ENCODE measurements at places on chromosomes 12 and 14.

GRCh38 chr14:106308839-106309389 lies 782.5 kb downstream of the TMEM121 start:
- DNase-seq, result peak; percentile 39

- DNase-seq, result no peak
Measured at GRCh38 chr12:76455582-76456345, 103.8 kb downstream of the OSBPL8 start.

- peak; percentile 82 for DNase-seq
Measured at GRCh38 chr12:122951979-122952892, 14.0 kb downstream of the ABCB9 start.

- no peak for DNase-seq
Measured at GRCh38 chr12:130218682-130219081, 56.4 kb downstream of the FZD10 start.

DNA sequence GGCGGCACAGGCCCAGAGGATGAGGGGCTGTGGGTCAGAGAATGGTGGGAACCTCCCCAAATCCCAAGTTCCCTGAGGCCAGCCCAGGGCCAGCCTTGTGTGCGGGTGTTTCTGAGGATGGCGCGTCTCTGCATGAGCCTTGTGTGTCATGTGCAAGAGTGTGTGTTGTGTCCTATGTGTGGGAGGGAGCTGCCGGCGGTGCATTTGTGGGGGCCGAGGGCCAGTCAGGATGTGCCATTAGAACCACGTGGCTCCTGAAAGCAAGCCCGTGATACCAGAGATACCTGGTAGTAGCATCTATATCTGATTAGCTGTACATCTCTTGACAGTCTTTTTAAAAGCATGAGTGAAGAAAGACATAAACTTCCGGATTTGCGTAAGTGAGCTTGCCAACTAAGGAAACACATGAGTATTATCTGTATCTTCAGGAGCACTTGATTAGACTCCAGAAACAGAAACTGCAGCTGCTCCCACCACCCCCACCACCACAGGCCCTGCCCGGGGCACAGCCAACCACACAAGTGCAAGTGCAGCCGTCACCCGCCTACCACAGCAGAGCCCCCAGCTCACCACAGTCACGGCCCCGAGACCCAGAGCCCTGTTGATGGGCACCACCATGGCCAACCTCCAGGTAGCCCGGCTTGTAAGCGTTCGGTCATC lies 19.2 kb downstream of the DDX51 start:
- DNase-seq, result no peak

GRCh38 chr12:117060246-117060928 lies 38.8 kb downstream of the TESC start:
- no peak for DNase-seq

DNA sequence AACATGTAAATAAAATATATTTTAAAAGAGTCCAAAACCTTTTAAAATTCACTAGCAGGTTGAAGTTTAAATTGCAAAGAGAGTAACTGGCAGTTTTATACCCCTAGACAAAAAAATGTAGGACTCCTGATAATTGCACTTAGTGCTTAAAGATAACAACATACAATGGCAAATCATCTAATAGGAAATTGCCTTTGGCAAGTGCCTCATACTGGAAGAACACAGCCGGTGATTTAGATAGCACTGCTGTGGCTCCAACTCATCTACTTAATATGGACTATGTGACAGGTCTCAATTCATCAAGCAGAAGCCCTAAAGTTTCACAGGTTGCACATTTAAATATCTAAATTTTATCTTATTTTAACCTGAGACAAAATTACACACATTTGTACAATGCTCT lies 13.4 kb downstream of the C12orf50 start:
- no peak for DNase-seq

DNA sequence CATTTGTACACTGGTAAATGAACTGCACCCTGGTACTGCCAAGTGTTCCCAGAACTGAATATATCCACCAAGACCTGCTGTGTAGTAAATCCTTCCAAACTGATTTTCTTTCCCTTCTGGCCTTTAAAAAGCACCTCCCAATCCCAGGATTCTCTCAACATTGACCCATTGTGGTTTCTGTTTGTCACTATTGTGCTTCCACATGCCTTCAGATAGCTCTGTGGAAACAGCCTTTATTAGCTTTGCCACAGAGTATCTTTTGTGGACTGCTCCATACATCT lies 949 bp upstream of the KIF21A start:
- no peak for DNase-seq

- DNase-seq, result no peak
Measured at GRCh38 chr12:113475451-113476175, 3.9 kb upstream of the LHX5 start.

- DNase-seq, result no peak
Measured at GRCh38 chr12:132619071-132619385, 452 bp downstream of the P2RX2 start.

GRCh38 chr12:106769078-106769477 lies 5.4 kb upstream of the RIC8B start:
- DNase-seq, result no peak

DNA sequence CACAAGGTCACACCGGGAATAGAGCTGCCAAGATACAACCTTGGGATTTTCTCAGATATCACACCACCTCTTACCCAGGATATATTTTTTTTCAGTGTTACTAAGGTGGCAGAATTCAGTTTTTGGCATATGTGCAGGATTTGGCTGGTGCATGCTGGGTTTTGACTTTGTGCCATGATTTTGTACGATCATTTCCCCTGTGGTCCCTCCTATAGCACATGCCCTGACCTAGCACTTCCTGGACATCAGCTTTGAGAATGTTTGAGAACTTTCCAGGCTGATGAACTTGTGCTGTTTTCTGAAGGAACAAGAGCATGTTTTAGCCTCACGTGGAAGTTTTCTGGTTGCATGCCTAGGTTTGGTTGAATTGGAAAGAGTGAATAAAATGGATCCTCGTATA lies 11.0 kb upstream of the TBPL2 start:
- DNase-seq, result no peak

GRCh38 chr14:100617410-100618317 lies 30.4 kb upstream of the BEGAIN start:
- peak; percentile 57 for DNase-seq

DNA sequence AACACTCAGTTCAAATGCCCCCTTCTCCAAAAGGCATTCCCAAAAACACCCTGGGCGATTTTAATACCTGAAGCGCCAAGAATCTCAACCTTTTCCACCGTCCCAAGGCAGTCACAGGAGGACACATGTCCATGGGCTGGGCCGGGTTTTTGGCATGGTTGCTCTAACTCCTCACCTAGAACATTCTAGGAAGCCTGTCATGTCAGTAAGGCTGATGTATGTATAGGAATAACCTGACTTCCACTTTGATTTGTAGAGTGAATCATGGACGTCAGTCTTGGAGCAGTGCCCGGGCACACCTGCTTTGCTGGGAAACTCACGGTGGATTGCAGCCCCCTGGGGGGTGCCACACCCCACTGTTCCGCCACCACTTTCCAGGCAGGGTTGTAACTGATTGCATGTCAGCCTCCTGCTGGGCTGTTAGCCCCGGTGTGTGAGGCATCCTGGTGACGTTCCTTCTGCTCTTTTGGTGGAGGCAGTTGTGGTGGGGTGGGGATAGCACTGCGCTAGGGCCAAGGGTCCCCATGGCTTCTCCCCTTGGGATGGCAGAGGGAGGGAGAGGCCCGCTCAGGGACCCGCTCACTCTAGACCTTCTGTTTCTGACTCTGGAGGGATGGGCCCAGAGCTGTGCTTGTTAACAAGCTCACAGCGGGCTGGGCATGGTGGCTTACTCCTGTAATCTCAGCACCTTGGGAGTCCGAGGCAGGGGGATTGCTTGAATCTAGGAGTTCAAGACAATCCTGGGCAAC lies 35.2 kb upstream of the FAM181A start:
- DNase-seq, result no peak

GRCh38 chr14:101730626-101731186 lies 30.8 kb upstream of the PPP2R5C start:
- no peak for DNase-seq

- DNase-seq, result peak; percentile 39
Measured at GRCh38 chr14:104694475-104694950, 5.1 kb downstream of the INF2 start.

DNA sequence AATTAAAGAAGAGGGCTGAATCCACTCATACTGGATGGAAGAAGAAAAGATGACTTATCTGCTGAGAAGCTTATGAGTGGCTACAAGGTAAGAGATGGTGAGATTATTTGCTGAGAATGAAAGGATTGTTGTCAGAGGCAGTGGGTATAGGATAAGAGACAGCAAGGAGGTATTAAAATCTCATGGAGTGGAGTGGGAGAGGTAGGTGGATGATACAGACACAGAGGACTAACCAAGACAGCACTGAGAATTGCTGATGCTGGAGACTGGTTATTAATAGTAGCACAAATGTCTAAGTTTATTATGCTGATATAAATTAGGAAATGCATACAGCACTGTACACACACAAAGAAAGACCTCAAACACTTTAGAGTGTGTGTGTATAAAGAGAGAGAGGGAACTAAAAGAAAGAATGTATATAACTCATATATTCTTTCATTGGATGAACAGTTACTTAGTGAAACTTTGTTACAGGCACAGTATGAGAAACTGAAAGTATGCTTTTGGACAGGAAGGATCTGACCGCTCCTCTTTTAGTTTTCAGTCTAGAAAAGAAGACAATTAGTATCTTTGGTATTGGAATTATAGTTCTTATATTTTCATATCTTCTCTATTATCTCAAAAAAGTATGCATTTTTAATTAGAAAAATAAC lies 543.1 kb downstream of the LRFN5 start:
- no peak for DNase-seq

DNA sequence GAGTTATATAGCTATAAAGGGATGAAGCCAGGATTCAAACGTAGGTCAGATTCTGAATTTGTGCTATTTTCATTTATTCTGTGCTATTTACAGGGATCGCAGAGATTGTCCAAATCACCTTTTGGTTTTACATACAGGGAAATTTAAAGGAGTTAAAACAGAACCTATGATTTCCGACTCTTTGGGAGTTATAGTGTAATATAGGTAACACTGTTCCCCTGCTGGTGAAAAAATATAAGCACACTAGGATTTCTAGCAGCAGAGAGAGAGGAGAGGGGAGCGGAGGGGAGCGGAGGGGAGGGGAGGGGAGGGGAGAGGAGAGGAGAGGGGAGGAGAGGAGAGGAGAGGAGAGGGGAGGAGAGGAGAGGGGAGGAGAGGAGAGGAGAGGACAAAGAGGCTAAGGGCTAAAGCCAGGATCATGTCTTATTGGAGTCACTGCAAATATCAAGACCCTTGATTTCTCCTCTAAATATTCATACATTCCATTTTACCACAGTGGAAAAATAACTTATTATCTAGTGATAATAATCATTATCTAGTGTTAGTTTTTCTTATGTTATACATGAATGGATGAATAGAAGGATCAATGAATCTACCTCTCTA lies 46.2 kb upstream of the KCNH5 start:
- no peak for DNase-seq

- DNase-seq, result no peak
Measured at GRCh38 chr12:111457071-111457470, 51.3 kb downstream of the SH2B3 start.

DNA sequence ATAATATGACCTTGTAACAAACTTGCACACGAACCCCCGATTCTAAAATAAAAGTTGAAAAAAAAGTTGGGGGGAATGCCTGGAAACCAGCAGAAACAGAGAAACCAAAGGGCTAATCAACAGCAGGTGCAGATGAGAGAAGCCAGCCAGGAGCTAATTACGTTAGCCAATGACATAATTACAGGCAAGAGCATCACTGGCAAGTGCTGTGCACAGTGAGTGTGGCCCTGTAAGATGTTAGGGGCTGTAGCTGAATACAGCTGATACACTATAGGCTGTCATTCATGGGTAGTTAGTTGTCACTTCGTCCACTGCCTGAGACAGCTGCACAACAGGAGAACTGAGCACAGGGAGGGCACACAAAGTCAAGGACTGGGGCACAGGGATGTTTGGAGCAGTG lies 7.3 kb upstream of the FGF23 start:
- no peak for DNase-seq

All from left ventricle myocardium superior (tissue), 1 donor.